ENCODE measurements at places on chromosomes 13 and 19.

- DNase-seq: no peak
These were observed 489.7 kb downstream of the RFC3 start for GRCh38 chr13:34307607-34308006.

GRCh38 chr13:68834375-68834774 is 1273.3 kb upstream of the ATXN8OS start:
- no peak for DNase-seq

GRCh38 chr19:5048727-5049553 is 80.0 kb downstream of the KDM4B start:
- no peak for DNase-seq

DNA sequence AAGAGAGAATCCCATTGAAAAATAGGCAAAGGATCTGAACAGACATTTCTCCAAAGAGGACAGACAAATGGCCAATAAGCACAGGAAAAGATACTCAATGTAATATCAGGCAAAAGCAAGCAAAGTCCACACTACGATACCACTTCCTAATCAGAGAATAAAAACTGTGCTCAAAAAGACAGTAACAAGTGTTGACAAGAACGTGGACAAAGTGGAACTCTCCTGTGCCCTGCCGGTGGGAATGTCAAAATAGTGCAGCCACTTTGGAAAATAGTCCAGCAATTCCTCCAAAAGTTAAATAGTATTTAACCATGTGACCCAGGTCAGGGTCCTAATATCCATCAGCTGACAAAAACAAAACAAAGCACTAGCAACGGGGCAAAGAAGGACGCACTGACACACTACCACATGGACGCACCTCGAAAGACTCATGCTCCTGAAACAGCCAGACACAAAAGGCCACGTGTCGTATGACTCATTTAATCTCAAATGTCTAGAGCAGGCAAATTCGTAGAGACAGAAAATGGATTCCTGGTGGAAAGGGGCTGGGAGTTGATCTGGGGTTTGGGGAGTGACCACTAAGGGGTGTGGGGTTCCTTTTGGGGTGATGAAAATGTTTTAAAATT is 5.2 kb downstream of the MIER2 start:
- no peak for DNase-seq

DNA sequence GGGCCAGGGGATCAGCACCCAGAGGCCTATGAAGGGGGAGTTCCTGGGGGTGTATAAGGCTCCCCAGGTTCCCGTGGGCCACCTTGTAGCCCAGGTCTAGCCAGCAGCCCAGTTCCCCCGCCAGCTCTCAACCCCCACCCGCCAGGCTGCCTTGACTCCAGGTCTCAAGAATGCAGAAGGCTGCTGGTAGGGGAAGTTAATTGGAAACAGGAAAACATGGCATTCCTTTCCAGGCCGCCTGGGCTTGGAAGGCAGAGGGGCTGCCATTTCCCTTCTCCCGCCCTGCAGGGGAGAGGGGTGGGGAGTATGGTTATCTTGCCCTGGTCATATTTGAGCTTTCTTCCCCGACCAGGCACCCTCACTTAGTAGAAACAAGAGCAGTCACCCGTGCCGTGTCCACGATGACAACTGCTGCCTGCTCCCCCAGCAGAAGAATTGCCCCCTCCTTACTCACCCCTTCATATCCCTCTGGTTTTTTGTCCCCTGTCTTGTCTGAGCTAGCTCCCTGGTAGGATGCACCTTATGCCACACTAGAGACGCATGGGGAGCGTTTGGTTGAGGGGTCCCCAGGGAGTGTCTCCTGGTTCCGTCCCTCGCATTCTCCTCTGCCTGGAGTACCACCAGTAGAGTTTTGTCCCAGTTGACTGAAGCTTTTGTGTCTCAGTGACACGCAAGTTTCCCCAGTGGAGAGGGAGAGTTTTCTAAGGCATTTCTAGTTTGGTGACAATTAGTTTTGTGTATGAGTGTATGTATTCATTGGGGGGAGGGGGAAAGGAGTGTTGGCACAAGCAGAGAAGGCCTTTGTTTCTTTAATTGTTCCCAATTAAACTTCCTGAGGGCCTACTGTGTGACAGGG is 4.5 kb downstream of the BICRA start:
- no peak for DNase-seq

GRCh38 chr13:60328073-60328472 is 68.9 kb upstream of the TDRD3 start:
- no peak for DNase-seq

GRCh38 chr13:45107539-45107938 is 12.8 kb upstream of the GTF2F2 start:
- no peak for DNase-seq

- DNase-seq: peak; percentile 87
These were observed 7.3 kb downstream of the PIAS4 start for GRCh38 chr19:4014541-4015491.

DNA sequence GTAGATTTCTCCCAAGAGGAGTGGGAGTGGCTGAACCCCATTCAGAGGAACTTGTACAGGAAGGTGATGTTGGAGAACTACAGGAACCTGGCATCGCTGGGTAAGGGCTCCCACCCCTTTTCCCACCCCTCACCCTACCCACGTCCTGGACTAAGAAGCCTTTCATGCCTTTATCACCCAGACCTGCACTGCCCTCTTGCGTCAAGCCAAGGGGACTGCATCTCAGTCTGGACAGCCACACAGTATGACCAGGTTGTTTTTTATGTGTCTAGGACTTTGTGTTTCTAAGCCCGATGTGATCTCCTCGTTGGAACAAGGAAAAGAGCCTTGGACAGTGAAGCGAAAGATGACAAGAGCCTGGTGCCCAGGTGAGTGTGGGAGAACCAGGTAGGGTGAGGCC is 8.8 kb downstream of the ZFP28 start:
- DNase-seq: no peak

GRCh38 chr19:12000152-12000981 is 35.1 kb downstream of the ZNF433 start:
- no peak for DNase-seq

GRCh38 chr19:49580264-49581006 is at the start of gene NOSIP:
NOSIP (minus strand) TSS chr19:49580556; CDS start chr19:49560691, 19,865 bp downstream.
- peak; percentile 94 for DNase-seq

DNA sequence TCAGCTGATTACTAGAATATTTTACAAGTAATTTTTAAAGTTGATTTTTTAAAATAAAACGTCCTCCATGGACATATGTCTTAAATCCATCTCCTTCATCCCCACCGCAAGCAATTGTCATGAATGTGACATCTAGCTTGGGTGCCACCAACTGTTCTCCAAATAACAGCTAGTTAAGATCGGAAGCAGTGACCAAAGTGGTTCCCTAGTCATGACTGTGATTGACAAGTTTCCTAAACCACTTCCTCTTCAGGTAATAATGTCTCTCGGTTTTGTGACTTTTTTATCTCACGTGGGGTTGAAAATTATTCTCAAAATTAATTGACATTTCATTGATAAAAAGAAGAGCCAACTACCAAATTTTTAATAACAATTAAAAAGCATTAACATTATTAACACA is 135.3 kb upstream of the MIR17HG start:
- DNase-seq: no peak

DNA sequence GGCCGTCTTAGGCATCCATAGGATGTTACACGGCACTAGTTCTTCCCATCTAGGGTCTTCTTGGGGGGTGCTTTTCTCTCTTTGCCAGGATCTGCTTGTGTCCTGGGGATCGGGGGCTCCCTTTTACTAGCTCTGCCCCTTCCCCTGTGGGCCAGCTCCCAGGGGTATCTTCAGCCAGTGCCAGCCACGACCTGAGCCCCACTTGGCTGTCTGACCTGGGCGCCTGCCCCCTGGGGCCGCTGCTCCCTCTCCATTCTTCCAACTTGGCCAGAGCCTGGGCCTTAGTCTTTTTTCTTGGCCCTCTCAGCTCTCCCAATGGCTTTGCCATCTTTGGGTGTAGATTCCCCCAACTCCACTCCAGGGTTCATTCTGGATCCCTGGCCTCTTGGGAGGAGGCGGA is 3.1 kb downstream of the PRKACA start:
- no peak for DNase-seq

DNA sequence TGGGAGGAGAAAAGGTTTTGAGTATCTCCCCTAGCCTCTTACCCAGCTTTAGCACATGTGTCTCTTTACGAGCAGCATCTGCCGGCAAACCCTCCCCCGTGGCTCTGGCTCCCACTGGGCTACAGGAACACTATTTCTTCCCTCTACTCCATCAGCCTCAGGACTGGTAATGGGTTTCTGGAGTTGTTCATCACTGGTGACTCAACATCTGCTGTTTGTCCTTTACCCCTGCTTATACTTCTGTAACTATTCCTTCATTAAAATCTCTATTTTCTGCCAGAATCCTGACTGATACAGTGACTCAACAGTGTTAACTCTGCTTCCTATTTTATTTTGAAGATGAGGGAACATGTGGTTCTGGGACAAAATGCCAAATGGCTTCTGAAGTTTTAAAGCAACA is 437.3 kb upstream of the HTR2A start:
- DNase-seq: no peak

DNA sequence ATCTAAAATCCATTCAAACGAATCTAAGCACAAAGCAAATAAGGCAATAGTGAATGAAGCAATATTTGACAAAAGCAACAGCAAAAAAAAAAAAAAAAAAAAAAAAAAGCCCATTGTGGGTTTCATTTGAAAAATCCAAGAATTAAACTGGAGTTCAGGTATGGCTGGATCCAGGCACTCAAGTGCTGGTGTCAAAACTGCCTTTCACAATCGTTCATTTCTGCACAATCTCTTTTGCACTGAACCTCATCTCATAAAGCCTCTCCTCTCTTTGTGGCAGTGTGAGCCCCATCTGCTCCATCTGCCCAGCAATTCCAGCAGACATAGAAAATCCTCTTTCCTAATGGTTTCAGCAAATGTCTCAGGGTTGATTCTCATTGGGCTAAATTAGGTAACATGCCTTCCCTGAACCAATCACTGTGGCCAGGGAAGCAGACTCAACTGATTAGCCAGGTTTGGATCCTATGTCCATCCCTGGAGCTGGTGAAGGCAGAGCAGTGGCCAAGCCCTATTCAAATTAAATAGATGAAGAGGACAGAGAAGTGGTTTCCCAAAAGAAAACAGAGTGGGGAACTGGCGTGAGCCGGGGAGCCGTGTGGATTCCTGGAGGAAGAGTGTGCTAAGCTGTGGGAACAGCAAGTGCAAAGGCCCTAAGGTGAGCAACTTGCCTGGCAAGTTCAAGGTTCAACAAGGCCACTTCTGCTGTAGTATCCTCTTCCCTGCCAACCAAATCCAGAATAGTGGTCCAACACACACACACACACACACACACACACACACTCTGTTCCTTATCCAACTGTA is 1.2 kb upstream of the HIF3A start:
- DNase-seq: no peak

DNA sequence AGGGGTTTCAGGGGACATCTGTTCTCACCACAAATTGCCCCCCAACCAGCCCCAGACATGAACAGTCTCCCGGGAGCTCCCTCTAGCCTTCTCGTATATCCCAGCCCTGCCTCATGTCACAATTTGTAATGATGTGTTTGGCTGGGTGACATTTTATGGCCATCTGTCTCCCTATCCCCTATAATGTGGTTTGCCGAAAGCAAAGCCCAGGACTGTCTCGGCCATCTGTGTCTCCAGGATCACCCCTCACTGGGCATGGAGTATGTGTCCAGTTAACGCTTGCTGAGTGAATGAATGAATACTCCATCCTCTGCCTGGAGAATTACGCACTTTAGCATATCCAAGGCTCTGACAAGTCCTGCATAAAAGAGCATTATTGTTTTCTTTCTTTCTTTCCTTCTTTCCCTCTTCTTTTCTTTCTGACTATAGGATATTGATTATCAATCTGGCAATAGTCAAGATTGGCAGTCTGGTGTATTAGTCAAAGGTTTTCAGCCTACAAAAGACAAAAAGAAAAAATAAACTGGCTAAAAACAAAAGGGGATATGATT is 15.1 kb downstream of the HPN start:
- DNase-seq: no peak

- DNase-seq: peak; percentile 96
These were observed at the start of gene SPATA13 for GRCh38 chr13:24160458-24161009. SPATA13 (plus strand) TSS chr13:24160720; CDS start chr13:24222930, 62,210 bp downstream.

DNA sequence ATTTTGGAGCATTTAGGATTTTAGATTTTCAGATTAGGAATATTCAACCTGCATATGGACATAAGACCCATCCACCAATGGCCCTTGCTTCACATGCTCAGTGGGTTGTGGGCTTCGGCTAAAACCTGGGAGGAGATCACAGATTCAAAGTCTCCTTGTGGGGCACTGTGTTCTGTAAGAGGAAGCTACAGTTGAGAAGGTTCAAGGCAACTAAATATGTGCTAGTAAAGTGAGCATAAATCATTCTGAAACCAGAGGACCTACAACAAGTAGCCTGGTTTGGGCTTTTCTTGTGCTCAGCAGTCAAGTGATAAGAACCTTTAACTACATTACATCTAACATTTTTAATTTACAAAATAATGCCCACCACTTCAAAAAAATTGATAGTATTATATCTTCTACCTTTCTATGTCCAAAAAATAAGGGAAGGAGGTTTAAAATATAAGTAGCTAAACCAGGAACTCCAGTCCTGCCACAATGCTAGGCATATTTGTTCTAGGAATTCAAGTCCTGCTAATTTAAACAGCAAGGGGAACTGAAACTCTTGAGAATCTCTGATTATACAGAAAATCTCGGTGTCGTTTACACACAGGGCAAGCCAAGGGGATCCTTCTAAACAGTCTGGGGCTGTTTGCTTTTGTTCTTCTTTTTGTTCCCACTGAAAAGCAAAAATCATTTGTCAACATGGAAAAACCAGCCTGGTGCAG is 36.6 kb downstream of the FOXO1 start:
- no peak for DNase-seq

GRCh38 chr19:24099829-24100228 is 12.8 kb downstream of the ZNF254 start:
- DNase-seq: no peak
